ENCODE measurements at places on chromosomes 11 and 22.

DNA sequence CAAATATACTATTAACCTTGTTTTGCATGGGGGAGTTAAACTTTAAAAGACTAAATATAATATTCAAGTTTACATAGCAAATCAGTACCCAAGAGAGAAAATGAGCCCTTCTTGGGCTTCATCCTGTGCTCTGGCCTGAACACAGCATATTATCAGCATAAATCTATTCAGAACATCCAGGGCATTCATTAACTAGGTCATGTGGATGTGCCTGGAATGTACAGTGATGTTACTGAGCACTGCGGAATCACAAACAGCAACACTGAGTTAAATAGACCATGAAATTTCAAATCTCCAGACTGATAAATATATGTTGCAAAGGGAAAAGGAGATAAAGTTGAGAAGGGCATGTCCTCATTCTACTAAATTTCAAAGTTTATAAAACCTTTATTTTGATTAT, 426.4 kb downstream of the AASDHPPT start:
- DNase-seq, result no peak

DNA sequence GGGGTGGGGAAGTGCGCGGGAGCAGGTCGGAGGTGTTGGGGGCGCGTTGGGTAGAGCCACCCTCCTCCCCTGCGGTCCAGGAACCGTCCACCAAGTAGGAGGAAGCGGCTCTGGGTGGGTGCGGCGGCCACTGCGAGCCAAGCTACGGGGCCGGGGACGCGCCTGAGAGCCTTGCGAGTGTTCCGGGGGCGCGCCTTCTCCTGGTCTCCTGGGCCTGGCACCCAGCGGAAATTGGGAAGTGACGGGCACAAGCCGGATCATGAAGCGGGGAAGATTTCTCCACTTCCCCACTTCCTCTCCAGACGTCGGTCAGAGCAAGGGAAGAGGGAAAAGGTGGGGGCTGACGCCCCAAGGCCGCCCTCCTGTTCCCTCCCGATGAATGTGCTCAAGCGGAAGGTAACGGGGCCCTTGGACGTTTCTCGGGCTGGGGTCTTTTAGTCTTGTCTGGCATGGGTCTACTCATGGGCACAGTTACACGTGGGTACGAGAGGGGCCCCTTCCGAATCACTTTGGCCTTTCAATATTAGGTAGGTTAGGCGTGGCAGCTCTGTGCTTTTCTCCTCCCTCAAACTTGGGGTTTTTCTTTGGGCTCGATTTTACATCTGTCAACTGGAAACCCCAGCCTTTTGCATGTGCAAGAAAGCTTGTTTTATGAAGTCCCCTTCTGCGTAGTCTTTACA, 865 bp downstream of the RBM14 start:
- DNase-seq, result no peak

DNA sequence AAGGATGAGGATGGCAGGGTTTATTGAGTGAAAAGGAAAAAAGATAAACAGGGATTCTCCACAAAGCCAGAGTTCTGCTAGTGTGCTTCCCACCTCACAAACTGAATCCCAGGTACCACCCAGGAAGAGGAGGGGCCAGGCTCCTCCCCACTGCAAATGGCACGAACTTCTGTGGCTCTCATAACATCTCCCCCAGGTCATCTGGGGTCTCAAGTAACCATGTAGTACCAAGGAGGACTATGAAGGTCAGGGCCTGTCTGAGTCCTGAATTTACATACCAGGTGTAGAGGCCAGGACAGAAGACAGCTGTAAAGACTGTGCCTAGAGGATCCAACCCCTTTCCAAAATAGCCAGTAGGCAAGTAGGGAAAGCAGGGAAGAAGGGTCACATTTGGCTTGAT, 25.7 kb upstream of the GNAZ start:
- no peak for DNase-seq

GRCh38 chr22:19213001-19213400, 34.5 kb upstream of the SLC25A1 start:
- DNase-seq, result no peak

GRCh38 chr11:76281558-76281906, 75.2 kb upstream of the WNT11 start:
- DNase-seq, result no peak

DNA sequence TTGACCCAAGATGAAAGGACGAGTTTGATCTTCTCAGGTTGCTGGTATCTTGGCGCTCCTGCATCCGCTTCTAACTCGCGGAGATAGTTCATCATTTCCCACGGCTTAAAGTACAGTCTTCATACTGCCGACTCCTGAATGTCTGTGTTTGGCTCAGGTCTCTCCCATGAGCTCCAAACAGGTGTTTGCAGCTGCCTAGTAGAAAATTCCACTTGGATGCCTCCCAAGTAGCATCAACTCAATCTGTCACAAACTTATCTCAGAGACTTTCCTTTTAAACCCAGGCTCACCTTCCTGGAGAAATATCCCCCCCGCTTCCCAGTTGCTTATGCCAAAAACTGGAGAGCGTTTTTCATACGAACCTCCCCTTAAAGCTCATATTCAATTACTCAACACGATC, 986.5 kb downstream of the TBC1D22A start:
- DNase-seq, result no peak

GRCh38 chr22:41469218-41469851, 418 bp downstream of the ACO2 start:
- DNase-seq, result no peak

- DNase-seq, result no peak
These were observed 13.6 kb downstream of the NIPSNAP1 start for GRCh38 chr22:29567338-29567737.

All from hippocampal formation (tissue), 2 donors.